Cerebellar nuclear complex (tissue), 1 donor: ENCODE measurements at places on chromosomes 7 and 10.

DNA sequence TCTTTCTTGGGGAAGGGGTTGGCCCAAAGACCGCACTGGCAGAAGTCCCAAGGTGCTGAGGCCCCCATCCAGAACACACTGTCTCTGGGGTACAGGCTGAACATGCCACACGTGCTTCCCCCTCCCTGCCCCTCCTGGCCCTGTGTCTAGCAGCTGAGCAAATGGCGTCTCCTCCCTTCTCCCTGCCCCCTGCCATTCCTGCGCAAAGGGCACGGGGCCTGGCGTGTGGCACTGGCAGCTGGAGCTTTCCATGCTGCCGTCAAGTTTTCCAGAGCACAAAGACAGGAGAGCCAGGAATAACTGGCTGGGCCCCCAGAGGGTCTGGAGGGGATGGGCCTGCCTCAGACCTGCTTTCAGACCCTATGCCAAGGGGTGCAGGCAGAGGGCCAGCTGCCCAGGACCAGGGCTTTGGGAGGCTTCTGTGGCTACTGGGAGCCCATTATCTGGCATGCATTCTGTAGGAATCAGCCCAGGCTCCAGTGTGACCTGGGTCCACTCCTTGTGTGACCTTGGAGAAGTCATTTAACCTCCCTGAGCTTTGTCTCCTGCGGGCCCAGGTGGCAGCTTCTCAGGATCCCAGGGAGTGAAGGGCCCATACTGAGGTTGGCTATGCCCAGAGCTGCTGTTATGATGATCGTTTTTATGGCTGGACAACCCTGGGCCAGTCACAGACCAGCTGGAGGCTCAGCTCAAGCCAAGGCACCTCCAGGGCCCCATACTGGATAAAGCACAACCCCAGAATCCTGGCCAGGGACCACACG lies 710 bp upstream of the LDB3 start:
- no peak for DNase-seq

- DNase-seq, result no peak
Measured at GRCh38 chr7:139595806-139596205, 72.3 kb downstream of the CLEC2L start.

DNA sequence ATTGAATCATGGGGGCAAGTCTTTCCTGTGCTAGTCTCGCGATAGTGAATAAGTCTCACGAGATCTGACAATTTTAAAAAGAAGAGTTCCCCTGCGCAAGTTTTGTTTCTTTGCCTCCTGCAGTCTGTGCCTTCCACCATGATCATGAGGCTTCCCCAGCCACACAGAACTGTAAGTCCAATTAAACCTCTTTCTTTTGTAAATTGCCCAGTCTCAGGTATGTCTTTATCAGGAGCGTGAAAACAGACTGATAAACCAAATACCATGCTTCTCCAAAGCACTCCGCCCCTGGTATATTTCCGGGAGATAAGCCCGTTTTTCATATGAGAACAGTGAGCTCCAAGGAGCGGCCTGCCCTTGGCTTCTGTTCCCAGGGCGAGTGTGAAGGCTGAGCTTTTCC lies 118.9 kb downstream of the EVX1 start:
- no peak for DNase-seq

DNA sequence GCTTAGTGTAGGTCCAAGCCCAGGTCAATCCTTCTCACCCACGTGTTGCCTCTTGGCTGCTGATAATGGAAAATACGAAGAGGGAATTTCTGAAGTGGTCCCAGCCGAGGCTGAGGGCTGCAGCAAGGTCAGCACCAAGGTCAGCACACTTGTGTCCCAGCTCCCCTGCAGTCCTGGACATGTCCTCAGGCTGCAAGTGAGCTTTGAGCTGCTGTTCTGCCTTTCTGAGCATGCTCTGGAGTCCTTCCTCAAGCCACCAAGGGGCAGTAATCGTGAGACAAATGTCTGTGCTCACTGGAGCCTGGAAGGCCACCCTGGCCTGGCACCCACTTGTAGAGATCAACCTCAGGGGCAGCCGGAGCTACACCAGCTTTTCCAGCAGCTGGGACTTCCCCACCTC lies 28.3 kb downstream of the DRGX start:
- no peak for DNase-seq

DNA sequence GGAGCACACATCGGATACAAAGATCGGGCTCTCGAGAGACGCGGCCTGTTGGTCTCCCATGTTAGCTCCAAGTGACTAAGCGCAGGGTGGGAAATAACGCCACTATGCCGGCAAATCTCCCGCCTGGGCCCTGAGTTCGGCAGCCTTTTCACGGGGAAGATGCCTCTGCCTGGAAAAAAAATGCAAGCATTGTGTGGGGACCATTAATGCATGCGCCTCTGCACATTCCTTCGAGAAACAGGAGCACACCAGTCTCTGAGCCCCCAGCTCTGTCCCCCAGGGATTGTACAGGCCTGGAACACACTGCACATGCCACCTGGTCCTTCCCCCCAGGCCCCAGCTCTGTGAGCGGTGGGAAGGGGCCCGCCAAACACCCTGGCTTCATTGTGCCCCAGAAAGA lies 44.1 kb downstream of the FBXW4 start:
- no peak for DNase-seq

- DNase-seq, result no peak
Measured at GRCh38 chr7:135974667-135975066, 2.5 kb downstream of the MTPN start.

GRCh38 chr7:155414547-155415492 lies 43.1 kb upstream of the EN2 start:
- DNase-seq, result no peak

DNA sequence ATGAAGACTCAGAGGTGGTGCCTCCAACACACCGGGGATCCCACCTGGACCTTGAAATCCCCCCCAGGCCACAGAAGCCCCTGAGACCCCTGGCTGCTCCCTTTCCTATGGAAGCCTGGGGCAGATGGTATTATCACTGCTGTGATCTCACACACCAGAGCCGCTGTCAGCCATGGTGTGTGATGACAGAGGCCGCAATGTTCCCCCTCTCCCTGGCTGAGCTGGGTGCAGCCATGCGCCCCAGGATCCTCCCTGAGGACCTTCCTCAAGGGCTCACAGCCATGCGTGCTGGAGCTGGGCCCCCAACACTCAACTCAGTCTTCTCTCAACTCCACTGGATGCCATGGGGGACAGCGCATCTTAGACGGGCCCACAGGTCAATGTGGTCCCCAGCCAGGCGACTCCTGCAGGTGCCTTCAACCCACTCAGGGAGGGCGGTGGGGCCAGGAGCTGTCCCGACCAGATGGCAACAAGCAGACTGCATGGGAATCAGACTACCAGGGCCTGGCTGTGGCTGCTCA lies 44.9 kb downstream of the VIPR2 start:
- DNase-seq, result no peak

DNA sequence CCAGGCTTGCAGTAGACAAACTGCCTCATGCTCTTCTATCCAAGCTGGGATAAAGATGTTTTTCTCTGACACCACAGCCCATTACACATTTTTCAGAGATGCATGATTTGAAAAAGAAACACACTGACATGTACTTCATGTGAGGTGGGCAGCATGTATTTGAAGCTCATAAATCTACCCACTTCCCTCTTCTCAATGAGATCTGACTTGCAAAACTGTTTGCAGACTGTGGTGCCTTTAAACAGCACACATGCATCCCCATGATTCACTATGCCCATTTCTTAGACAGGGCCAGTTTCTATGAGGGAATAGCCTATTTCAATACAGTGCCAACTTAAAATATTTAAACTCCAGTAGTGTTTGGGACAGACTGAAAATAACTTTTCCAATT lies 109.8 kb downstream of the GLI3 start:
- DNase-seq, result no peak

- DNase-seq, result no peak
Measured at GRCh38 chr7:50557099-50557498, 8.1 kb downstream of the DDC start.
